Fibroblast of villous mesenchyme (primary cell): ENCODE measurements at places on chromosomes 5 and 9. TPM values are rescaled to one million over a fixed set of nuclear protein-coding genes. Genes with fewer than 3 reads are reported as not detected.

- DNase-seq = no peak
Measured at GRCh38 chr9:9919174-9919775, 693.5 kb downstream of the PTPRD start.

GRCh38 chr9:35488021-35488420, 1.9 kb upstream of the RUSC2 start:
- DNase-seq = no peak

The GCNT4 gene
- 10.6 and 46.2 TPM in 2 replicates for total RNA-seq

DNA sequence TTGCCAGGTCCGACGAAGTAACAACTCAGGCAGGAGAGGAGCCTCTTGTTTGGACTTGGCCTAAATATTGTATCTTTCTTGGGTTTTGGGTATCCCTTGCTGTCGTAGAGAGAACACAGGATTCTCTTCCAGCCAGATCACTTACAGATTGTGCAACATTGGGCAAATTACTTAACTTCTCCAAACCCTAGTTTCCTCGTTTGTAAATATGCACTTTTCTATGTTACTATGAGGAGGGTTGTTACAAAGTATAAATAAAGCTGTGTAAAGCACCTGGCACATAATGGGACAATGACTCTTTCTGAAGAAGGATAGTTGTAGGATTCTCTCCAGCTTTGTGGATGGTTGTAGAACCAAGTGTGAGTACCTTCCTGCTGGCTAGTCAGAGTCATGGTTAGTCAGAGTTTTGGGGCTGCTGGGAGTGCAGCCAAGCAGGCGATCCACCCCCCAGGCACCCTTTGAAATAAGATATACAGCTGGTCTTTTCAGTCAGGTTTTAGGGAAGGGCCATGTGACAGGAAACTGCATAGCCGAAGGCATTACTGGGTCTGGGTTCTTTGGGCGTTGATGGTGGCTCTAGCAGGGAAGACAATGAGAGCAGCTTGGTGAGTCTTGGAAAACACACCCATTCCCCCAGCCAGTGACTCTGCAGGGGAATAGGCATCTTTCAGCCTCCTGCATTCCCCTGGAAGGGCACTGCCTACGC, 49.9 kb upstream of the GDNF start:
- DNase-seq = peak; percentile 33

DNA sequence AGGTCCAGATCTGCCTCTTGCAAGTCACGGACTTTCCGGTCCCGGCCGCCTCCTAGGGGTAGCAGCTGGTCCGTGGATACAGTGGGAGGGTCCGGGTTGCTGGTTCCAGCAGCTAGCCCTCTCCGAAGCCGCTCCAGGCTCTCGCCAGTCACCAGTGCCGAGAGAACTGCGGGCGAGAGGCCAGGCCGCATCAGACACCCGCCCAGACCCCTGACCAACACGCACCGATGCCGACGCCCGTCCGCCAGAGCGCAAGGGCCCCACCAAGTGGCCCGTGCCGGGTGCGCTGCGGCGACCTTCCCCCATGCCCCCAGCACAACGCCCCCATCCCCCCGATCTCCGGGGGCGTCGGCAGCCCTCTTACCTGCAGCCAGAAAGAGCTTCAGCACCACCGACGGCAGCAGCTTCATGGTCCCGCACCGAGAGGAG, 470 bp downstream of the HBEGF start:
- DNase-seq = peak; percentile 53

DNA sequence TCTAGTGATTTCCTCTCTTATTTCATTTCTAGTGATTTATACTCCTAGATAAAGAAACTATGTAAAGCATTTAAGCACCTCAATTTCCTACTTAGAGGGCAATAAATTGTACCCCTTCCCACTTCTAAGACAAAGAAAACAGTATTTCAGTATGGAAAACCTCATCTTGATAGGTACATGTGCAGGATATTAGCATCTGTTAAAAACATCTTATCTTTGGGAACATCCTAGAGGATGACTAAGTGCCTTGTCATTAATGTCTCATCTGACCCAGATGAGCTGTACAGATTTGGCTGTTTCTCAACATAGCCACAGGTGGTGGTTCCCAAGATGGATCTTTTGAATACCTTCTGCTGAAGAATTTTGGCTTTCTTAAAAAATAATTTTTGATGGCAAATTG, 5.7 kb downstream of the MEGF10 start:
- peak; percentile 56 for DNase-seq

The CDH9 gene
- not detected in 2 replicates for total RNA-seq

- no peak for DNase-seq
Measured at GRCh38 chr9:29613773-29614172, 2040.5 kb upstream of the C9orf72 start.

The STK32A gene
- total RNA-seq = 0.97 and 2.2 TPM in 2 replicates

- peak; percentile 23 for DNase-seq
Measured at GRCh38 chr5:15008921-15009320, 137.3 kb upstream of the ANKH start.

DNA sequence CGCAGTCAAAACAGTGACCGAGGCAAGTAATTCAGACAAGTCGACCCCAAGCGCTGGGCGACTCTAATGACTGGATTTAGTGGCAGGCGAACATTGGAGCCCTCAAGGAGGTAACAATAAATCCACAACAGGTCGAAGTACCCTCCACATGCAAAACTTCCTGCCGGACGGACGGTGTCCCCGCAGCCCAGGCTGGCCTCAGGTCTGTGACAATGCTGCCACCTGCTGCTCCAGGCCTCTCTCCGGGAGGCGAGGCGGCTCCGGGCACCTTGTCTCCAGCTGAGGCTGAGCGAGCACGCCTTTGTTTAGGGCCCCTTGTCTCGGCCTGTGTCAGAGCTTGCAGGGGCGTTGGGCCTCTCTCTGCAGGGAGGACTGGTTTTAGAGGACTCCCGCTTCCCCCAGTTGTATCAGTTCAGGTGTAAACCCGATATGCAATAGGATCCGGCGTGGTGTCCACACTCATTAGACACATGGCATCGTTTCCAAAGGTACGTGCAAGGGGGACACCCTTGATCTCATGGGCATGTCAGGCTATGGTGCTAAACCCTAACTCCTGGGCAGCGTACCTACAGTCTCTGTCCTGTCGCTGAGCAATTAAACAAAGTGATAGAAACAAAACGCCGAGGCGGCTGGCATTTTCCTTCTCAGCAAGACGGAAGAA, 628.0 kb upstream of the ADAMTS16 start:
- DNase-seq = no peak

DNA sequence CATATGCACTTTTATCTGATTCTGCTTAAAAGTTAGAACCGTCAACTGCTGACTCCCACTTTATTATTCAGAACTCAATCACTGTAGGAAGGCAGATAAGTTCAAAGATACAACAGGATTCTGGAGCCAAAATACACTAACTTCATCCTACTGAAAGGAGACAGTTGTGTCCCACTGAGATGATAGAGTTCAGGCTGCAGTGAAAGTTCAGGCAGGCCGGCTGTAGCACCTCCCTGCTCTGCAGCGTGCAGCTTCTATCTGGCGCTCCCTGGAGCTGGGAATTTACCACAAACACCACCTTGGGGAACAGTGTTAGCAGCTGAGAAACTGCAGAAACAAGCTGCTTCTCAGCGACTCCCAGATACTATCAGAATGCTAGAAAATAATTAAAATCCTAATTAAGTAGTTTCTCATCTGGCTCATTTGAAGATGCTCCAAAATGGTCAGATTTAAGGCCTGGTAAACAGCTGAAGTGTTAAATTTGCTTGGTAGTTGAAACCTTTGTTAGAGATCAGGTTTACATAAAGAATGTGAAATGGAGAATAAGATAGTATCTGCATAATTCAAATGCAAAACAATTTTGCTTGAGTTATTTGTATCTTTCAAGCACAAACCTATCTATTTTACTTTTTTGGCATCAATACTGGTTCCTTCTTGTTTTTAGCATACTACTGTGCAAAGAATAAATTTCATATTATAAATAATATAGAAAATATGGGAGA, 52.3 kb upstream of the CNTLN start:
- DNase-seq = peak; percentile 43

The LIX1 gene
- total RNA-seq = under 0.01 TPM in 1 of 2 replicates, not detected in the other

DNA sequence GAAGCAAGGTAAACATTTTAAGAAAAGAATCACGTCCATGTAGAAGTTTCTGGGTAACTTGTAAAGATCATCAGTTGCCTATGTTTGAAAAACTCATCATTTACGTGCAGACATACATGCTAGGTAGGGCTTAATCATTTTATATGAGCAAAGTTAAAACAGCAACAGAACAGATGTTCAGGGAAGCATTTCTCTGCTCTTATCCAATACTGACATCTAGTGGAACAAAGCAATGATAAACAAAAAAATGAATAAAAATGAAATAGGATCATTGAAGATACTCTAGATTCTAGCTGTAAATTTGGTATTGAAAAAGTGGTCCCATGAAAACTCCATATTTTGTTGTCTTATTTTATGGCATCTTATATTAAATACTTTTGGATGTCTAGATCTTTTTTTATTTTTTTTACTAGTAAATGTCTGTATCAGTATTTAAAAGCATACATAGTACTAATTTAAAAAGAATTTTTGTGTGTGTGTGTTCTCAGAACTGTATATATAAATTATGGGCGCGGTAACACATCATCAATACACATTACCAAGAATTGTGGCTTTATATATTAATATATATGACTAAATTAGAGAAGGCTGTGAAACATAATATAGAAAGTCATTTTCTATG, 1050.2 kb downstream of the CDH12 start:
- DNase-seq = peak; percentile 11

The ELAVL2 gene
- not detected in 2 replicates for total RNA-seq

The LIFR gene
- 30.3 and 40.2 TPM in 2 replicates for total RNA-seq

The PTPRD gene
- 7.1 and 26.3 TPM in 2 replicates for total RNA-seq

- DNase-seq = no peak
Measured at GRCh38 chr5:101024299-101024698, 121.2 kb upstream of the ST8SIA4 start.

- DNase-seq = no peak
Measured at GRCh38 chr5:16048132-16048531, 131.5 kb downstream of the MARCHF11 start.

DNA sequence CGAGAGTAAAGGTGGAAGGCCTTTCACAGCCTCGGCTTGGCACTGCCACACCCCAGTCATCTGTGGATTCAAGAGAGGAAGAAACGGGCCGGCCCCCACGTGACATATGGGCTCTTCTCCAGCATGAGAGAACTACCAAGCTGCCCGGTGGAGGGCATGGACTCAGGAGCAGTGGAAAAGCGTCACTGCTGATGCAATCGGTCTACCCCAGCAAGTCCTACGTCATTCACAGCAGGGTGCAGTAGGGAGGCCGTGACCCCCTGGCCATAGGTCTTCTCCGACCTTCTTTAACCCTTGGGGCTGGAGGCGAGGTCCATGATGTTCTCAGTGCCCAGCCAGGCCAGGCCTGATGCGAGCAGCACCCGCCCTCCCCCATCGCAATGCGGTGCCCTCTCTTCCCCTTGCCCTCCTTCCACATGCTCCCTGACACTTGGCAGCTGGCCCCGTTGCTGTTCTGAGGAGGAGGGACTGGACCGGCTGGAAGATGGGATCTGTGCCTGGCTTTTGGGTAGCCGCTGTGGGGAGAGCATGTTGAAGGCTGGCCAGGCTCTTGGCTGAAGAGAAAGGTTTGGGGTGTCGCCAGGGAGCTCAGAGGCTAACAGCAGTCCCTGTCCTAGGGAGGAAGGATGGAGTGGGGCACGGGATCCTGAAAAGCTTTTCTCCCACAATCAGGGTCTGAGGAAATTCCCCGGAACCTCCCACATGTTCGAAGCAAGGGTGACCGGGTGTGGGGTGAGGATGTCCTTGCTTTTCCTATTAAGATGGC, 89.8 kb downstream of the LIFR start:
- peak; percentile 87 for DNase-seq

DNA sequence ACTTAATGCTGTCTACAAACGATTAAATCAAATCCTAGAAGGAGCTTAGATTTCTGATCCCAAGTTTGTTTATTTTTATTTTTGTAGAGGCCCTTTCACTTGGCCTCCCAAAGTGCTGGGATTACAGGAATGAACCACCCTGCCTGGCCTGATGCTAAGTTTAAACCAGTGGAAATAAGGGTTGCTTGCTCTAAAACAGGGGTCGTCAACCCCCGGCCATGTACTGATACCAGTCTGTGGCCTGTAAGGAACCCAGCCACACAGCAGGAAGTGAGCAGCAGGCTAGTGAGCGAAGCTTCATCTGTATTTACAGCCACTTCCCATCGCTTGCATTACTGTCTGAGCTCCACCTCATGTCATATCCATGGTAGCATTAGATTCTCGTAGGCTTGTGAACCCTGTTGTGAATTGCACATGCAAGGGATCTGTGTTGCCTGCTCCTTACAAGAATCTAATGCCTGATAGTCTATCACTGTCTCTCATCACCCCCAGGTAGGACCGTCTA, 11.4 kb downstream of the TTC1 start:
- peak; percentile 30 for DNase-seq

GRCh38 chr5:88670461-88670860, 212.5 kb downstream of the MEF2C start:
- DNase-seq = no peak

The PTGES gene
- total RNA-seq = 8.7 and 16.0 TPM in 2 replicates

The PCDHGB1 gene
- 2.2 and 2.3 TPM in 2 replicates for total RNA-seq

The FOXD4L3 gene
- 0.32 TPM in 1 of 2 replicates, not detected in the other for total RNA-seq

DNA sequence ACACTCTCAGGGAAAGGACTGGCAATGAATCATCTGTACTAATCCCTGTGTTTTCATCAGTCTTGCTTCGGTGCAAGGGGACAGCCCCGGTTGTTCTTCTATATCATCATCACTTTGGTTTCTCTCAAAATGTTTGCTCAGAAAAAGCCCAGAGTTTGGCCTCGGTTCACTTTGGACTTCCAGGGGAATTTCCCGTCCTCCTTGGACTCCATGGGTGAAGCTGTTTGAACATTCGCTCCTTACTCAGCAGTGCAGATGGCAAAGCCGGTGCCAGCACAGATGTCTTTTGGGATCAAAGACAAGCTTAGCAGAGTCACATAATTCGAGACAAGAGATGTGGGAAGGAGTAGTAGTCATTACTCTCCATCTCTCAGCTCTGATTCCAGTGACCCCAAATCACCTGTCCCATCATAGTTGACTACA, 69.8 kb upstream of the TNFSF8 start:
- peak; percentile 30 for DNase-seq

DNA sequence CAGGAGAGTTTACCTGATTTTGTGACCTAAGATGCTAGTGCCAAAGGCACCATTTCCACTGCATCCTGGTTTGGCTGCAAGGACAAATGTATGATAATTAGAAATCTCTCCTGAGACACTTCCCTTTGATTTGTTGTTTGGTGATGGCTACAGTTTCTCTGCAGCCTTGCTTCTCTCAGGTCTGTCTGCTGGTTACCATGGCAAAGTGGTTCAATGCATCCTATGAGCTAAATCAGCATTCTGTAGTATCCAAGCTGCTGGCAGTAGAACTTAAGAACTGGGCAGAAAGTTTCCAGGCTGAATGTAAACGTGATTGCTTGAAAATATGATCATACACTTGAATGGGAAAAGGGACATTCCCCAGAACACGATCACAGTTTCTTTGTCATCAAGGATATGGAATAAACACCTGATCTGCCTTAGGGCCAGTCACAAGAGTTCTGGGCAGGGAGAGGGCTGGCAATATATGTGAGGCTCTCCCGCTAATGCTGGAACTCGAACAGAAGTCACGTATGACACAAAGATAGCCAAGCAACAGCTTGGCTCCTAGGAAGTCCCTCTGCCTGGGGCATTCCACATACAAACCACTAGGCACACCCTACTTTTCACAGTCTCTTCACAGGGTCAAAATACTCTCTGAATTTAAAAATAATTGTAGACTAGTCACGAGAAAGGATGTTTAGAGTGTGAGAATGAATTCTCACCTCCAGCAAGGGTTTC, 138.1 kb upstream of the GRAMD2B start:
- DNase-seq = no peak

The LAMC3 gene
- 0.43 and 1.3 TPM in 2 replicates for total RNA-seq

The NR5A1 gene
- total RNA-seq = not detected in 2 replicates

GRCh38 chr5:120451445-120451844, 12.7 kb upstream of the PRR16 start:
- DNase-seq = no peak
